ENCODE measurements at places on chromosomes 3 and 15.

DNA sequence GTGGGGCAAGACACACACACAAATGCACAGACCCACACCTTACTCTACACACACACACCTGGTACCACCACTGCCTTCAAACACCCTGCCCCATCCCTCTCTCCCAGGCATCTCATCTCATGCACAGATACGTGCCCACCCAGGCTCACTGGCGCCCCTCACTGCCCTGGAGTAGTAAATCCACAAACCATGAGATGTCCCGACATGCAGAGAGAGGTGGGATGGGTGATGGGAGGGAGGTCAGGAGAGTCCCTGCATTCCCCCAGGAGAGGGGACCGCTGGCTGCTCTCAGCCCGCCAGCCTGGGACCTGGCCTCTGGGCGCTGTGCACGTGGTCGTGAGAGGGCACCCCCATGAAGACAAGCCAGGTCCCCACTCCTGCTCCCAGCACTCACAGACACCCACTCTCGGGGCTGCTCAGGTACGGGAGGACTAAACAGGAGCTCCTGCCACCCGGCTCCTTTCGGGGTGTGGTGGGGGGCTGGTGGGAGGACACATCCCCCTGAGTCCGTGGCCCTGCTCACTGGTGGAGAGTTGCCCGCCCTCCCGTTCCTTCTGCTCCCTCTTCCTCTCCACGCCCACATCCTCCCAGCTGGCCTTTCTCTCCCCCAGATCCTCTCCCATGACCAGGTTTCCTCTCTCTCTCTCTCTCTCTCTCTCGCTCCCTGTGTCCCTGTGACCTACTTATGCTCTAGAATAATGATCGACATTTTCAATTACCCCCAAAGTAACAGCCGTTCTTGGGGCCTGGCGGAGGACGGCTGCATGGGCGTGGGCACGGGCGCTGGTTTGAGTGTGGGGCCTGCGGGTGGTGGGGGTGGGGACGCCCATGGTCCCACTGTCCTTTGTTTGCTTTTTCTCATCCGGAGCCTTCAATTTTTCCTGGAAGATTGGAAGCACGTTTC, 18.9 kb upstream of the CSPG4 start:
- DNase-seq, result no peak

DNA sequence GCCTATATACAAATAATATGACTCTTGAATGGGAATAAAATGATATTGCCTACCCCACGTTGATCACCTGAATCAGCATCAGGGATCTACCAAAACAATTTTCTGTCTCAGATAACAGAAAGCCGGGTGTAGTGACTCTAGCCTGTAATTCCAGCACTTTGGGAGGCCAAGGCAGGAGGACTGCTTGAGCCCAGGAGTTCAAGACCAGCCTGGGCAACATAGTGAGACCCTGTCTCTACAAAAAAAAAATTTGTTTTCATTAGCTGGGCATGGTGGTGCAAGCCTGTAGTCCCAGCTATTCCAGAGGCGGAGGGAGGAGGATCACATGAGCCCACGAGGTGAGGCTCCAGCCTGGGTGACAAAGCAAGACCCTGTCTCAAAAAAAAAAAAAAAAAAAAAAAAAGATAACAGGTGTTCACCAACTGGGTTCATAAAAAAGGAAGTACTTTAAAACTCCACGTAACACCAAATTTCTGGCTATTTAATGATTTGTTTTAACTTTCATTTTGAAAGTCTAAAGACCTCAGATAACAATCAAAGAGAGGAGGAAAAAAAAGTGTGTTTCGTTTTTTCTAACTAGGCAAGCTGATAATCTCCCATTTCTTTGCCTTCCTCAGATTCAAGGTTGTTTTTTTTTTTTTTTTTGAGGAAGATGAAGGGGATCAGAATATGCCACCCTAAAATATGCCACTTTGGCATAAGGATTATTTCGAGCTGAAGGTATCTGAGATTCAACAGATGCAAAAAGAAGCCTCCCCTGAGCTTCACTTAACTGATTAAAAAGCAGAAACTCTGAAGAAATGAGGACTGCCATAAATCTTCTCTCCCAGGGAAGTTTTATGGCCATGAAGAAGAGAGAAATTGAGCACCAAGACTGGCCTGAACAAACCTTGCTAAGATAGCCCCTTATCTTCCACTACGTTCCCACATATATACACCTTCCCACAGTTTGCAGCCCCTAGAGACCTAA, 44.1 kb downstream of the TRANK1 start:
- DNase-seq, result no peak

- DNase-seq, result no peak
These were observed 30.7 kb downstream of the BTD start for GRCh38 chr3:15632212-15632580.

GRCh38 chr3:52385157-52385556, 59.7 kb downstream of the SEMA3G start:
- DNase-seq, result no peak

DNA sequence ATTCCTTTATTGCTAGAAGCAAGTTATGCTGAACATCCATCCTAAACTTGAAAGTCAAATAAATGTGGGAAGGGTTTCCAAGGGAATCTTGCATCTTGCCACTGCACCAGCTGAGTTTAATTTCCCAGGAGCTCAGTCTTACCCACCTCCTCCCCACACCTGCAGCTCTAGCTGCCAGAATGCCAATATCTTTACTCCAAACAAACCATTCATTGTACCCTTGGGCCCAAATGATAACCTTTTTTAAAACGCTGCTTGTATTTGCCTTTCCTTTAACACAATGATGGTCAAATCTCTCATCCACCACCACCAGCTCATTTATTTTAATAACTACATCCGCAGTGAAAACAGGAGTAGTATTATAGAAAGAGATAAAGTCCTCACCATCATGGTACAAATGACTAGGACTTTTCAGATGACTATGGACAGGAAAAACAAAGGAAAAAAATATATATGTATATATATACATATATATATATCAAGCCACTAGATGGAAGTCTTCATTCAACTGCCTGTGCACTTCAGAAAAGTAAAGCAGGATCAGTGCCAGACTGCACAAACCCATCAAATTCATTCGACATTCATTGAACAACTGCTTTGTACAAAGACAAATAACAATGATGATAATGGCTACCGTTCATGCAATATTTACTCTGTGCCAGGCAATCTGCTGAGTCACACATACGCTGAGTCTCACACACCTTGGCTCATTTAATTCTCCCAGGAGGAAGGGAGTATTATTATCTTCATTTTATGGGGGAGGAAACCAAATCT, 44.0 kb downstream of the BFSP2 start:
- no peak for DNase-seq

DNA sequence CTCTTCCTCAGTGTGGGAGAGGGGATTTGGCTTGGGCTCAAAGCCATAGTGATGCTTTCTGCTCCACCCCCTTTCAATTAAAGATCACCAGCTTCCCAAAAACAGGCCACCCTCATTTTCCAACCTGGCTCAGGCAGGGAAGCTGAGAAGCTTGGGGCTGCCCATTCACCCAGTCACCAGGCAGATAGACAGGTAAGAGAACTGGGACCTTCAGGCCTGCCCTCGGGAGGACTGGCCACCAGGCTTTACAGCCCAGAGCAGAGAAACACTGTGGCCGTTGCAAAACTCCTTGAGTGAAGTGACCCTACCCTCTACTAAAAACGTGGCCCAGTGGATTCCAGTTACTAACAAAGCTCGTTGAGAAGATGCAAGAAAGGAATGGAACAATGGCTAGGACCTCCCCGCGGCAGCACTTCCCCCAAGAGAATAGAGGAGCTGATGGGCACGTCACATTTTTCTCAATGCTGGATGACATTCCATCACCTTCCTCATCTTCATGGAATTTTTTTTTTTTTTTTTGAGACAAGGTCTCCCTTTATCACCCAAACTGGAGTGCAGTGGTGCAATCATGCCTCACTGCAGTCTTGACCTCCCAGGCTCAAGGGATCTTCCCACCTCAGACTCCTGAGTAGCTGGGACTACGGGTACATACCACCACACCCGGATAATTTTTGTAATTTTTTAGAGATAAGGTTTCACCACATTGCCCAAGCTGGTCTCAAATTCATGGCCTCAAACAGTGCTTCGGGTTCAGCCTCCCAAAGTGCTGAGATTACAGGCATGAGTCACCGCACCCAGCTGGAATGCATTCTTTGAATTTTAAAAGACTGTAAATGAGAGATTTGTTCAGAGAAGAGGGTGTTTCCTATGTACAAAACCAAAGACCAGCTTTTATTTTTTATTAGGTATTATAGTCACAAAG, 37.9 kb downstream of the LIPC start:
- DNase-seq, result no peak

GRCh38 chr3:129449279-129450115, 9.5 kb downstream of the IFT122 start:
- DNase-seq, result no peak

GRCh38 chr3:141321109-141321497, 47.2 kb upstream of the ZBTB38 start:
- DNase-seq, result no peak

GRCh38 chr3:24933401-24933800, 438.8 kb upstream of the THRB start:
- DNase-seq, result no peak
